ENCODE measurements at places on chromosomes 13 and 19.

- no peak for DNase-seq
Measured at GRCh38 chr13:30792285-30793000, 57.1 kb downstream of the ALOX5AP start.

DNA sequence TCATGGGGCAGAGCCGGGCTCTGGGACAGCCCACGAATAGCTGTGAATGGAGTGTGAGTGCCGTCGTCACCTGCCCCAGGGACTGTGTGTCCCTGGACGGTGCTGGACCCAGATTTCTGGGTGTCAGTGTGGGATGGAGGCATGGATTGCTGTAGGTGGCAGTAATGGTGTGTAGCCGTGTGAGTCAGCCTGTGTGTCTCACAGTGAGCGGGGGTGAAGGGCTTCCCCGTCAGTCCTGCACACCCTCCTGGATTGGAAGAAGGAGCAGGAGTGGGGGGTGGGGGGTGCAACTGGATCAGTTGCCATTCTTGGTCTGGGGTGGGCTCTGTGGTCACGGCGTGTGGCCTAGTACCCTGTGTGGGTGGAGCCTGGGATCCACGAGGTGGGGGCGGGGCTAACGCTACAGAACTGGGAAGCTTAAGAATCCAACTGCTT, 6.5 kb upstream of the LTBP4 start:
- DNase-seq = no peak

DNA sequence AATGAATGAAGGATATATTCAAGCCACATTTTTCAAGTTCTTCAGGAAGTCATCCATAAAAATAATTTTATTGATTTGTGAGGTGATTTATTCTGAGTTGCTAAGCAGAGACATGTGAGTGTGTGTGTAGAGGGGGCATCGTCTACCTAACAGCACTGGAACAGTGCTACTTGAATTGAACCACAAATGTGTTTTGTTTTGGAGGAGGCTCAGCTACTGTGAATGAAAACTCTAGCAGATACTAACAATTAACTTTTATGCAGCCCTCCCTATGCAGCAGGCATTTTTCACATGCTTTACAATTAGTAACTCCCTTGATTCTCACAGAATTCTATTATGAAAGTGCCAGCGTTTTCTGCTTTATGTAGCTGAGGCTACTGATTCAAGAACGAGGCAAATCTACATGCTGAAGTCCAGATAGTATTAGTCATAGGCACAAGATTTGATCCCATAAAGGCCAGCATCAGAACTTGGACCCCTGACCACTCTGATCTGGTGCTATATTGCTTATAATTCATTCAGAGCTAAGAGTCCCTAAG, 103.7 kb downstream of the MYO16 start:
- no peak for DNase-seq

DNA sequence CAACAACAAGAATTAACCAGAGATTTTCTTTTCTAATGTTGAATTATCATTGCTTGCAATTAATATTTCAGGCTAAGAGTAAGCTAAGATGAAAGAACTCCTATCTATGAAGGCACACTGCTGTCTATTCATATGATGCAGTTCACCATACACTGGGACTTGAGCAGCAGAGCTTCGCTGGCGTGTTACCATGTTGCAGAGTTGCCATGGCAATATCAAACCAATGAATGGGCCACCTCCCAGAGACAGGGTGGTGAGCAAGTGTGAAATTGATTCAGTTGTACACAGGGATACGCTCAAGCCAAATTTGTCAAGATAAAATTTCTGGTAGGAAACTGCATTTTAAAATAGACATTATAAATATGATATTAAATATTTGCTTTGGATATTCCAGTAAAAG, 69.3 kb upstream of the MYO16 start:
- DNase-seq = peak; percentile 5

GRCh38 chr19:49315111-49315510, 9.9 kb downstream of the SLC6A16 start:
- no peak for DNase-seq

DNA sequence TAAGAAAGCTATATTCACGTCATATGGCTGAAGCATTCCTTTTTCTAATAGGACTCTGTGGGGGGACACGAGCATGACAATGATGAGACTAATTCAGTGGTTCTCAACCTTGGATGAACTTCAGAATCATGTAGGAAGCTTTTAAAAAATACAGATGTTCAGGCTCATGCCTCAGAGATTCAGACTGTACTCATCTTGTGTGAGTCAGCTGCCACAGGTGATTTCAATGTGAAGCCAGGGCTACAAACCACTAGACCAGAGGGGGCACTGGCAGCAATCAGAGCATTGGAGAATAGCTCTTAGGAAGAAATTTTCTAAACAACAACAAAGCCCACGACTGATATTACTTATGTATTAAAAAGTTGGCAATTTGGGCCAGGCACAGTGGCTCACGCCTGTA, 91.7 kb downstream of the SERP2 start:
- no peak for DNase-seq

- DNase-seq = no peak
Measured at GRCh38 chr13:51148223-51148951, 37.3 kb upstream of the C13orf42 start.
